T-cell (primary cell): ENCODE measurements at places on chromosomes 6 and 20.

DNA sequence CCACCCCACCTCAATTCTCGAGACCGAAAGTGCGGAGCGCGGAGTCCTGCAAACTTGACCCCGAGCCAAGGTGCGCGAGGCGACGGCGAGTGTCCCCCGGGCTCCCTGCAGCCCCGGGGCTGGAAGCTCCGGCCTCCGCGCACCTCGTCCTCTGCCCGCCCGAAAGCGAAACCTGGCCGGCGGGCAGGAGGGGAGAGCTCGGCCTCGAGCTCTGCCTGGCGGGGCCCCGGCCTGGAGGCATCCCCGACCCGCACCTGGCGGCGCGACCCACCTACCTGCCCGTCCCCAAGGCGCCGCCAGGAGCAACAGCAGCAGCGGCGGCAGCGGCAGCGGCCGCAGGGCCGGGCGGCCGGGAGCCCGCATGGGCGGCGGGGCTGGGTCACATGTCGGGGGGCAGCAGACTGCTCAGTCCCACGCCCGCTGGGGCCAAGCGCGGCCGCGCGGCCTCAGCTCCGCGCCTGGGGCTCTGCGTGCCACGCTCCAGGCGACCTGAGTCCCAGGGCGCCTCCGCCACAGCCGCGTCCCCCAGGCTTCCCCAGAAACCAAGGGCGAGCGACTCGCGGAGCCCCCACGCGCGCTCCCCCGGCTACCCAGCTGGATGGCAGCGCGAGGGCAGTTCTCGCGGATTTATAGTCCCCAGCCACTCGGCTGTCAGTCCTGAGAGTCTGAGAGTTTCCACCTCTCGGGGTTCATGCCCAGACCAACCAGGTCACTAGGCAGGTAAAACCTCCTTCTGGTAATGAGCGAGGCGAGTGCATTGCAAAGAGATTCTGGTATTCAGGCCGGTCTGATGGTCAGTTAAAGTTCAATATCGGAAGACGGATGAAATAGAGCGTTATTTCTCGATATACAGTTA is at the start of gene IL20RA:
IL20RA (minus strand) TSS at position 600 of the 856 bp plus-strand sequence; CDS start at position 363, 237 bp downstream.
- no peak for DNase-seq

GRCh38 chr6:119308991-119309657 is 40.4 kb downstream of the MAN1A1 start:
- no peak for DNase-seq

DNA sequence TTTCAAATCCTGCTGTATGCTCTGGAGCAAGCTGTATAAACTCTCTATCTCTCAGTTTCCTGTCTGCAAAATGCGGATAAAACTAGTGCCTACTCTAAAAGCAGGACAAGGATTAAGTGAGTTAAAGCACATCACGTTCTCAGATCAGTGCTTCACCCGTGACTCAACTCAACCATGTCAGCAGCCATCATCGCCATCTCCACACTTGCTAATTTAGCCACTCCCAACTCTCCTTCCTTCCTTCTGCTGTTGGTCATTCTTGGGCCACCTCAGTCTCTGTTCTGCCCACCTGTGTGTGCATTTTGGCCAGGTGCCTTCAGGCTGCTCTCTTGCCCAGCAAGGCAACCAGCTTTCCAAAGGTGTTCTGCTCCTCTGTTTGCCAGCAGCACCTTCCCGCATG is 260.0 kb upstream of the CDYL start:
- no peak for DNase-seq

- DNase-seq = no peak
These were observed 121.0 kb downstream of the QRSL1 start for GRCh38 chr6:106750142-106750918.

DNA sequence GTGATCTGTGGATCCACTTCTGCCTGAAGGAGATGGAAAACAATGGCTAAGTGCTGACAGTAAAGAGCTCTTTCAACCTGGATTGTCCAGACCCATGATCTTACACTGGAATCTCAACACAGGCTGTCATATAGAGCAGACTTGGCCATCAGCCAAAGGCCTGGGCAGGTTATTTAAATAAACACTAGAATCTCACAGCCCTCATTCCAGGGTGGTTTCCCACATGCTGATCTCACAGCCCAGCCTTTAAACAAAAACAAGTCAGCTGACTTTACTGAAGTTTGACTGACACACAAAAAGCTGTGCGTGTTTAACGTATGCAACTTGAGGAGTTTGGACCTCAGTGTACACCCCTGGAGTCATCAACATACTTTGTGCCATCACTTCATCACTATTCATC is 28.4 kb downstream of the SYNDIG1 start:
- DNase-seq = no peak

- no peak for DNase-seq
These were observed 102.5 kb upstream of the FAM8A1 start for GRCh38 chr6:17497535-17498095.

DNA sequence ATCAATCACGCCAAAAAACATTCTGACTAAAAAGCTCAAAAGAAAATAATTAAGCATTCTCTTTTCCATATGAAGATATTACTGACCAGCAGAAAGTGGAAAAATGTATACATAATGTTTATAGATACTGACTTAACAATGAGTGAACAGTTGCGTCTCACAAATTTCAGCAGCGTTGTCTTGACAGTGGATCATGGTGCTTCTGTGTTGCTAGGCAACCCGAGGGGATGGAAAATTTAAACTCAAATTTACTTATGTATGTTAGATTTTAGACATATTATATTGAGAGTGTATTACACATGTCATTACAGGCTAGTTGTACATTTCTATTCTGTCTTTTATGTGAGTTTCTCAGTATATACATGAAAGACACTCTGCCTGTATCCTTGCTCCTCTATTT is 110.2 kb downstream of the LAMA2 start:
- DNase-seq = no peak

DNA sequence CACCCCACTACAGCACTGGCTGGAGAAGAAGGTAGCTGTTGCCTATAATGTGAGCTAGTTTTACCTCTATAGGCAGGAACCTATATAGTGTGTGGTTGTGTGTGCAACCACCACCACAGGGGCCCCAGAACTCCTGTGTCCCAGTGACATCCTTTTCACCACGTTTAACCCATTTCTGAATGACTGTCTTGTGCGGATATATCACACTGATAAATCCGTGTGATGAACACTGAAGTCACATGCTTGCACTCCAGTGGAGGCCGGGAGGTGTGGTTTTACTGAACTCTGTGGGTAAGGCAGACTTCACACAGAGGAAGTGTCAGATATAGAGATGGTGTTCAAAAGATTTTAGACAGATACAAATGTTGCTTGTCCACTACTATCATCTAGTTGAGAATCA is 32.5 kb downstream of the SDHAF4 start:
- no peak for DNase-seq

GRCh38 chr6:144898741-144899140 is 613.6 kb downstream of the UTRN start:
- no peak for DNase-seq

DNA sequence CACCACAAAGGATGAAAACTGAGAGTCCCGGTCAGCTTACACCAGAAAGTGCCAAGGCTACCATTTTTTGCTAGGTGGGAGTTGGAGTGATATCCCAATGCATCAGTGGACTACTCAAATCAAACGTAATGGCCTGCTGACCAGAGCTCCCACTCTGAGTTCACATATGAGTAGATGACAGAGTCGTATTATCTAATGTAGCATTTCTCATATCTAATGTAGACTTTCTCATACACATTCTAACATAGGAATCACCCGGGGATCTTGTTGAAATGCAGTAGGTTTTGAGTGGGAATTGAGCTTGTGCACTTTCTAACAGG is 38.4 kb upstream of the FUCA2 start:
- DNase-seq = no peak

- no peak for DNase-seq
These were observed 210.0 kb upstream of the ZNF217 start for GRCh38 chr20:53803492-53804155.

DNA sequence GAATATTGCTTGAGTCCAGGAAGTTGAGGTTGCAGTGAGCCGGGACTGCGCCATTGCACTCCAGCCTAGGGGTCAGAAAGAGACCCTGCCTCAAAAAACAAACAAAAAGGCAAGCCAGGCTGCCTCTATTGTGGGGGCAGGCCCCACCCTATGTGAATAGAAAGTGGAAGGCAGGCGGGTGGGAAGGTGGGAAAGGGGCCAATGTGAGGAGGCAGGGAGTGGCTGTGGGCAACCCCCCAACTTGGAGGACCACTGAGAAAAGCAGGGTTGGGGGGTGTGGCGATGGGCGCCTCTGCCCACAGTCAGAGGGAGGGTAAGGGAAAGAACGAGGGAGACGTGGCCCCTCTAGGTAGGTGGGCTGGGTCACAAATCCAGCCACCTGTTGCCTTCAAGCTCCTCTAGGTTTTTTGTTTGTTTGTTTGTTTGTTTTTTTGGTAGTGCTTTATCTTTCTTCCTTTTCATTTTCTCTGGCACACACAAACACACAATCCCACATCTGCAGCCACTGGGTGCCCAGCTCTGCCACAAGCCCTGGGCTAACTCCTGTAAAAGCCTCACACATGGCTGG is 5.3 kb upstream of the AP5S1 start:
- no peak for DNase-seq

DNA sequence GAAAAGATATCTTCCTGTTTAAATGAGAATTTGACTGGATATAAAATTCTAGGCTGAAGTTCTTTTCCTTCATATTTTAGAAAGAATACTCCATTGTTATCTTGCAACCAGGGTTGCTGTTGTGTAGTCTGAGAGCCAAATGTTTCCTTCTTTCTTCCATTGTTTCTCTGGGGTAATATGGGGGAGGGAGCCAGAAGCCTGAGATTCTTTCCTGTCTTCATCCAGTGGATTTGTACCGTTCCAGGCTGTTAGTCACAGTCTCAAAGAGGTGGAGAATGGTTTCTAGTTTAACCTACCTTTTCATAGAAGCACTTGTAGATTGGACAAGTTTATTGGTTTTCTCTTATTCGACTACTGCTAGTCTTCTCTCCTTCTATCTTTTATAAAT is 6.1 kb upstream of the ULBP3 start:
- no peak for DNase-seq

DNA sequence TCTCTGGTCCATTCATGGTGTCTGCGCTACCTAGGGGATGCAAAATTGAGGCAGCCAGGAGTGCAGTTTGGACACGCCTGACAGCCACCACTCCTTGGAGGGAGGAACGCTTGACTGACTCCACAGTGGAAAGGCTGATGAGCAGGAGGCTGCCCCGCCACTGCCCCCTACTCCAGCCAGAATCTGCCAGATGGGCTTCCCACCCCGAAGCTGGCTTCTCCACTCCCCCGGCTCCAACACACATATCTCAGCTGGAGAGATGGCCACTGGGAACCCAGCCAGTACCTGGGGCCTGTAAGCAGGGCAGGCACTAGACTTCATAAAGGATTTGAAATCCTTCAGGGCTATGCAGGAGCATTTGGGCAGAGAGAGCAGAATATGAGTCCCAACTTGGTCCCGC is 51.4 kb upstream of the BLCAP start:
- DNase-seq = no peak

DNA sequence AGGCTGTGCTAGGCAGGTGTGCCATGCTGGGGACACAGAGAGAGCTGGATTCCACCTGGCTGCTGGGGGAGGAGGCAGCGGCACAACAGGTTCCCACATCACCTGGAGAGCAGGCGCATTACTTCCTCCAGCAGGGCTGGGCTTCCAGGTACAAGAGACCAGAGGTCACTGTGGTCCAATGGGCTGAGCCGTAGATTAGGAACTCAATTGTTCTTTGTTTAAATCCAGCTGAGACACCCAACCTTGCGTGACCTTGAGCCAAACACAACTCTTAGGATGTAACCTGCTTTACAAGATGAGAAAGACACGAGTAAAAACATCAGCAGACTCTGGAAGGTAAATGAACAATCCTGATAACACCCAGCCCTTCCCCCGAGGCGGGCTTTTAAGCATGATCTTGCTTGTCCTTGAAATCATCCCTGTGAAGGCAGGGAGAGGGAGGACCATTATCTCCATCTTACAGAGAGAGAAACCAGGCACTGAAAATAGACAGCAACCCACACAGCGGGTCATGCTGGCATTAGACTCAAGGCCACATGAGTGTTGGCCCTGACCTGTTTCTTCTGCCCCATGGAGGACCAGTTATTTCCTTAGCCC is 216.5 kb upstream of the RREB1 start:
- no peak for DNase-seq

DNA sequence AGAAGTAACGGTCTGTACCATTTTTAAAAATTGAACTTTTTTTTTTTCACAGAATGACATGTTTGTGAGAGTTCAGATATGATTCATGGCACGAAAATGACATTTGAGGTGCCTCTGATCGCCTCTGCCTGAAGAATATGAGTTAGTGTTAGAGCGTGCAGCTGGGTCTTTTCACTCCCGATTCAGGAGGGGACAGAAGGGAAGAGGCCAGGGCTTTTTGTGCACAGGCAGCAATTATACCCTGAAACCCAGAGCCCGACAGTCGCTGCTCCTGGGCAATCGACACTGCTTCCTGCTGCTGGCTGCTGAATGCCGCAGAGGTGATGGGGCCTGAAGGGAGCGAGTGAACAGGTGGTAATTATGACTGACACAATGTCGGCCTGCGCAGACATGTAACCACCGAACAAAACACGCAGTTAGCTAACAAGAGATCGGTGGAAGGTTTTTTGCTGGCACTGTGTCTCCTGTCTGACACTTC is 652.0 kb upstream of the NOX3 start:
- no peak for DNase-seq

- DNase-seq = no peak
These were observed 1.1 kb downstream of the AGPAT4 start for GRCh38 chr6:161272635-161273273.

DNA sequence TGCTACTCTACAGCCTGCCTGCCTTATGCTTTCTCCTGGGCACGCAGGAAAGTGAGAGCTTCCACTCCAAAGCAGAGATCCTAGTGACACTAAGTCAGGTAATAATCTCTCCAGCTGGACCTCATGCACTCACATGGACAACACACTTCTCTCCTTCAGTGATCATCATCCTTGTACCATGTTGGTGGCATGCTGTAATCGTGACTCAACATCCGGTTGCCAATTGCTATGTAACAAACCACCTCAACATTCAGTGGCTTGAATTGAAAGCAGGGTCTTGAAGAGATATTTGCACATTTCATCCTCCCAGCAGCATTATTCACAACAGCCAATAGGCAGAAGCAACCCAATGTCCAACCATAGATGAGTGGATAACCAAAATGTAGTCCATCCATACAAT is 40.3 kb upstream of the PPP1R3G start:
- DNase-seq = no peak

- no peak for DNase-seq
These were observed 228.3 kb downstream of the SLC35F1 start for GRCh38 chr6:118135371-118135770.

DNA sequence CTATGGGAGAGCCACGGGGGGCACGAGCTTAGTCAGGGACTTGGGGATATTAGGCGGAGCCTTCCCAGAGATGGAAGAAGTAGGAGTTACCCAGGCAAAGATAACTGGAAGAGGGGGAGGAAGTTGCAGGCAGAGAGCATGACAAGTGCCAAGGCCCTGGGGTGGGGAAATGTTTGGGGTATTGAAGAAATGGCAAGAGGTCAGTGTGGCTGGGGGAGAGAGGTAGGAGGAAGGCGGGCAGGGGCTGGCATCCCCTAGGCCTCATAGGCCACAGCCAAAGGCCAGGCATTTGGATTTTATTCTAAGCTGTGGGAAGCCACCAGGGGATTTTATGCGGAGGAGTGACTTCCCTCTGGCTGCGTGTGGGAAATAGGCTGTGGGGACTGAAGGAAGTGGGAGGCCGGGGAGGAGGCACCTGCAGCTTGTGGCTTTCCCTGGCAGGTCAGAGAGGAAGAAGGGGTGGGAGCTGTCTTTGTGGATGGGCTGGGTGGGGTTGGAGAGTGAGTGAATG is 22.7 kb downstream of the SNAI1 start:
- no peak for DNase-seq
